ENCODE measurements at places on chromosomes 7 and 10. TPM values are rescaled to one million over a fixed set of nuclear protein-coding genes. Genes with fewer than 3 reads are reported as not detected.

Gene CLDN3
- 122 TPM for total RNA-seq

Gene PRKCQ
- 0.73 TPM for total RNA-seq

Gene HNRNPA2B1
- total RNA-seq: 924 TPM

Gene ZNF804B
- not detected for total RNA-seq

Gene MAGI2
- total RNA-seq: 0.64 TPM

DNA sequence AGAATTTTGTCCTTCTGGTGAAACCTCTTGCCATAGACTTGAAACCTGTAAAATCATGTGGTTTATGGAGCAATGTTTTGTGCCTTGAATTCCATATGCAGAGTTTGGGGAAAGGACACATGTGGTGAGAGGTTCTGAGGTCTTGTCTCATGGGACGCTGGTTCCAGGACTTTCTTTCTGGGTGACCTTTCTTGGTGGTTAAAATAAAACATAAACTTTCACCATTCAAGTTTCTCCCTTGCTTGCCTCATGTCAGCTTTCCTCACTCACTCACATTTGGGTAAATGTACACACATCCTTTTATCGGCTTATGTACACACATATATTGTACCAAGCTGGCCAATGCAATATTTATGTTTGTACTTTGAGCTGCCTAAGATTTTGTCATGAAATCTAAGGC, 144.9 kb upstream of the CELF2 start:
- no peak for DNase-seq
- H3K4me1 ChIP-seq: no peaks in the 10 kb centered on the region
- no peak overlapping the region for H3K4me3 ChIP-seq
- H3K27ac ChIP-seq: no peak overlapping the region

GRCh38 chr10:103125323-103126267, 67.5 kb downstream of the NT5C2 start:
- H3K36me3 ChIP-seq: peaks cover 6% of the 10 kb centered on the region
- no peak for DNase-seq
- H3K4me3 ChIP-seq: no peak overlapping the region
- H3K4me1 ChIP-seq: no peaks in the 10 kb centered on the region

- peaks cover 7% of the 10 kb centered on the region for H3K4me1 ChIP-seq
- no peak overlapping the region for H3K4me3 ChIP-seq
- no peak for DNase-seq
- H3K27ac ChIP-seq: no peak overlapping the region
- no peaks in the 10 kb centered on the region for H3K27me3 ChIP-seq
- H3K36me3 ChIP-seq: peaks cover 27% of the 10 kb centered on the region
Measured at GRCh38 chr7:92839901-92840300, 3.5 kb upstream of the CDK6 start.

DNA sequence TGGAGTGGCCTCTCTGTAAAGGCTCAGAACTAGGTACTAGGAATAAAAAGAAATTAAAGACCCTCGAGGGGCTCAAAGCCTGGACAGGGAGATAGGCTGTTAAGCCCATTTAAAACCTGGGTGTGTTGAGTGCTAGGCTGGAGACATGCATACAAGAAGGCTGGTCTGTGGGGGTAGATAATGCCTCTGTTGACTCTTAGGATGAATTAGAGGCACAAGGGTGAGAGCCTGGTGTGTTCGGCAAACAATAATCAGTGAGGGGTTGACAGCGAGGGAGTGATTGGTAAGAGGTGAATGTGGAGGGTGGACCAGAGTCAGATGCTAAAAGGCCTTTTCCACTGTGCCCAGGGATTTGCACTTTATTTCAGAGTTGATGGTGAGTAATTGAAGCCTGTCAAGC, 12.7 kb downstream of the GSTO2 start:
- H3K27ac ChIP-seq: no peak overlapping the region
- H3K4me3 ChIP-seq: no peak overlapping the region
- H3K4me1 ChIP-seq: peaks cover 5% of the 10 kb centered on the region
- no peak for DNase-seq
- peaks cover 9% of the 10 kb centered on the region for H3K36me3 ChIP-seq
- no peaks in the 10 kb centered on the region for H3K27me3 ChIP-seq

DNA sequence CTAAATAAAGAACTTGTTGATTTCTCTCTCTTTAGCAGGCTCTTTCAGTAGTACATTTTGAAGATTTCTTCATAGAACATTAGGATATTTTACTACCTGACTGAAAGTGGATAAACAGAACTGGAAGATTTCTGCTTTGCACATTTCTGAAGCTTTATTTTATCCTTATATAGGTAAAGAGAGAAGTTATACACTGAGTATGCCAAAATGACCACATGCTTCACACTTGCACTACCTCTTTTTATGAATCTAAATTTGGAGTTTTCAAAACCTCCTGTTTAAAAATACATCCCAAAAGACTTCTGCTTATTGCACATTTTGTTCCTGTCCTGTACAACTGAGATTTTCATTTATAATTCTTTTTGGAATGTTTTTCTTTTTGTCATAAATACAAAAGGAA, 197.4 kb upstream of the PRPS1L1 start:
- H3K27me3 ChIP-seq: no peaks in the 10 kb centered on the region
- H3K36me3 ChIP-seq: no peaks in the 10 kb centered on the region
- DNase-seq: no peak
- H3K4me3 ChIP-seq: no peak overlapping the region
- peaks cover 10% of the 10 kb centered on the region for H3K4me1 ChIP-seq

DNA sequence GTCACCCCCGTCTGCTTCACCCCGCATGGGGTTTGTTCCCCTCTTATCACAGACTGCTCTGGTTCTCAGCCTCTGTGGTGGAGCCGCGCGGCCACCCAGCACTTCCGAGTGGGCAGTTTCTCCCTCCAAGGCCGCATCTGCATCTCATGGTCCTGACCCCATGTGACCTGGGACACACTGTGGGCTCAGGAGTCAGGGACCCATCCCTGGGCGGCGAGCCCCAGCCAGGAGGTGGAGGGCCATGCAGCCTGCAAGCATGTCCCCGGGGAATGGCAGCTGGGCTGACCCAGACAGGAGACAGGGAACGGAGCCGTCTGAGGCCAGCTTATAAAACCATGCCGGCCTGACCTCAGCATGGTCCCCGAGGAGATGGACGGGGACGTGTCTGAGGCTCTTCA, 25.2 kb upstream of the TTYH3 start:
- no peaks in the 10 kb centered on the region for H3K4me1 ChIP-seq
- DNase-seq: no peak
- peaks cover 46% of the 10 kb centered on the region for H3K36me3 ChIP-seq
- H3K27ac ChIP-seq: no peak overlapping the region
- no peaks in the 10 kb centered on the region for H3K27me3 ChIP-seq

- H3K36me3 ChIP-seq: no peaks in the 10 kb centered on the region
- no peak overlapping the region for H3K4me3 ChIP-seq
- no peak for DNase-seq
- no peak overlapping the region for H3K27ac ChIP-seq
- H3K27me3 ChIP-seq: no peaks in the 10 kb centered on the region
Measured at GRCh38 chr7:47715631-47716068, 133.7 kb upstream of the TNS3 start.

- no peaks in the 10 kb centered on the region for H3K4me1 ChIP-seq
- H3K36me3 ChIP-seq: peaks cover 32% of the 10 kb centered on the region
- H3K4me3 ChIP-seq: no peak overlapping the region
- no peak overlapping the region for H3K27ac ChIP-seq
- H3K27me3 ChIP-seq: no peaks in the 10 kb centered on the region
Measured at GRCh38 chr7:157250605-157251228, 86.1 kb upstream of the DNAJB6 start.

DNA sequence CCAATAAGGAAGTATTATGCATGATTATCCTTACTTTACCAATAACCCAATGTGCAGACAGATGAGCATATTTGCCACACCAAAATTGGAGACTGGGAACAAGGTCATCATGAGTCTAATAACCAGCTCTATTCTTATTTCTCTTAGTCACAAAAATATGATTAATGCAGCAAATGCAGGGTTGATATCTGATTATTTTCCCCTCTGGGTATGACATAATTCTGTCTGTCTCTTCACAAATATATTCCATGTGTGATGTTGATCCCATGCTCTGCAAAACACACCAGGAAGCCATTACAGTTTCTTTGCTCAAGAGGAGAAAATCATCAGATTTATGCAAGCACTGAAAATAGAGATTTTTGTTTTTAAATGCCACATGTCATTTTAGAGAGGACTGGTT, 196.5 kb upstream of the DGKB start:
- H3K4me1 ChIP-seq: no peaks in the 10 kb centered on the region
- no peak overlapping the region for H3K4me3 ChIP-seq

DNA sequence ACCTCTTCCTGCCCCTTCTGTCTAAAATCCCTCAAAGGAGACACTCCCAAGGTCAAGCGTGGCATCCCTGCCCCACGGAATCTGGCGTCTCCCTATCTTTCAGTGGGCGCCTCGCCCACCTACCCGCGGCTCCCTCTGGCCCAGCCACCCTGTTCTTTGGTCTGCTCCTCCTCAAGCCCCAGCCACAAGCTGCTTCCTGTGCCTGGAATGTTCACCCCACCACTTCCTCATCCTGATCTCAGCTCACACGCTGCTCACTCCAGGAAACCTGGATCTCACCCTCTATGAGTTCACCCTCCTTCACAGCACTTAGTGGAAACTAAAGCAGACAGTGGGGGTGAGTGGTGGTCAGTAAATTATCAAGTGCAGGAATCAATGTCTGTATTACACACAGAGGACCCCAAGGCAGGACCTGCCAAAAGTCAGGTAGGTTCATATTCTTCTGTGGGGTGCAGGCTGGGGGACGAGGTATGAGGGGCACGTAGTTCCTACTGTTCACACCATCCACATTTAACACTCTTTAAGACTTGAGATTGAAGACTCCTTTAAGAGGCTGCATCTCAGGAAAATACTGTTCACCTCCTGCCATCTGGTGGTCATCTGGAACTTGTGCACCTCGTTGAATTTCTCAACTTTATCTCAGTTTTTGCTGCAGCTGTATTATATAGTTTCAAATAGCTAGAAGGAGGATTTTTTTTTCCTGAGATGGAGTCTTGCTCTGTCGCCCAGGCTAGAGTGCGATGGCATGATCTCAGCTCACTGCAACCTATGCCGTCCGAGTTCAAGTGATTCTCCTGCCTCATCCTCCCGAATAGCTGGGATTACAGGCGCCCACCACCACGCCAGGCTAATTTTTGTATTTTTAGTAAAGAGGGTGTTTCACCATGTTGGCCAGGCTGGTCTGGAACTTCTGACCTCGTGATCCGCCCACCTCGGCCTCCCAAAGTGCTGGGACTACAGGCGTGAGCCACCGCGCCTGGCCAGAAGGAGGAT, 166.6 kb downstream of the ARHGAP21 start:
- H3K27me3 ChIP-seq: no peaks in the 10 kb centered on the region
- peak; percentile 52 for DNase-seq
- H3K4me3 ChIP-seq: peak overlapping the region; percentile 5
- H3K27ac ChIP-seq: peak overlapping the region; percentile 34

GRCh38 chr7:116828281-116828680, 34.1 kb upstream of the CAPZA2 start:
- H3K27ac ChIP-seq: no peak overlapping the region
- H3K4me1 ChIP-seq: peaks cover 9% of the 10 kb centered on the region
- no peaks in the 10 kb centered on the region for H3K36me3 ChIP-seq
- no peak overlapping the region for H3K4me3 ChIP-seq

GRCh38 chr7:17289074-17289645, 9.3 kb upstream of the AHR start:
- peaks cover 45% of the 10 kb centered on the region for H3K4me1 ChIP-seq
- H3K4me3 ChIP-seq: no peak overlapping the region
- H3K27ac ChIP-seq: peak overlapping the region; percentile 43
- H3K27me3 ChIP-seq: no peaks in the 10 kb centered on the region
- no peak for DNase-seq
- H3K36me3 ChIP-seq: peaks cover 4% of the 10 kb centered on the region

- H3K4me3 ChIP-seq: no peak overlapping the region
- H3K4me1 ChIP-seq: no peaks in the 10 kb centered on the region
- H3K36me3 ChIP-seq: no peaks in the 10 kb centered on the region
- DNase-seq: no peak
- H3K27me3 ChIP-seq: peaks cover 6% of the 10 kb centered on the region
- no peak overlapping the region for H3K27ac ChIP-seq
Measured at GRCh38 chr7:78039790-78040776, 241.5 kb downstream of the PHTF2 start.

DNA sequence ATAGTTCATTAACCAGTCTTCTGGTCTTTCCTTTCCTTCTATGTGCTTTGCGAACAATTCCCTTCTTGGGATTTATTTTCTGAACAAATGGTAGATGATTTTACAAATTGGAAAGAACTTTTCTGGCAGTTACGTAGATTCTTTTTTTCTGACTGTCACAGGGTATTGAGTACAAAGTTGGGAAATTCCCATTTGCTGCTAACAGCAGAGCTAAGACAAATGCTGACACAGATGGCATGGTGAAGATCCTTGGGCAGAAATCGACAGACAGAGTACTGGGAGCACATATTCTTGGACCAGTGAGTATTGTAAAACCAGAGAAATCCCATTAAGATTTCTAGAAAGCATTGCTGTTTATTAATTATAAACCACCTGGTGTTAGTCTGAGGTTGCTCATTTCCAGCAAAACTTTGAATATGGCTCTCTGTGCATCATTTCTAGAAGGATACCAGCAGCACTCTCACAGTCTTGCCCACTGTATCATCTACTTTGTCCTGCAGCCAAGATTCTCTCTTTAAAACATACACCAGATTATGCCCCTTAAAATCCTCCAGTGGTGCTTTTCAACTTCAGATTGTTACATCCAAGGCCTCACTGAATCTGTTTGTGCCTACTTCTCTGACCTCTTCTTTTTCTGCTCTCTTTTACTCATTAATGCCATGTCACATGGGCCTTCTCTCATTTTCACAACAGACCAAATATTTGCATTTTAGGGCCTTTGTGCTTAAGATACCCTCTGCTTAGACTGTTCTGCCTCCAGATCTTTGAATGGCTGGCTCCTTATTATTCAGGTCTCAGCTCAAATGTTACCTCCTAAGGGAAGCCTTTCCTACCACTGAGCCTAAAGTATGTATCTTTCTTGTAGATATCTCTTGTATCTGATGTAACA, 27.0 kb downstream of the DLD start:
- H3K27me3 ChIP-seq: no peaks in the 10 kb centered on the region
- no peak overlapping the region for H3K27ac ChIP-seq
- peaks cover 20% of the 10 kb centered on the region for H3K36me3 ChIP-seq
- peaks cover 8% of the 10 kb centered on the region for H3K4me1 ChIP-seq

DNA sequence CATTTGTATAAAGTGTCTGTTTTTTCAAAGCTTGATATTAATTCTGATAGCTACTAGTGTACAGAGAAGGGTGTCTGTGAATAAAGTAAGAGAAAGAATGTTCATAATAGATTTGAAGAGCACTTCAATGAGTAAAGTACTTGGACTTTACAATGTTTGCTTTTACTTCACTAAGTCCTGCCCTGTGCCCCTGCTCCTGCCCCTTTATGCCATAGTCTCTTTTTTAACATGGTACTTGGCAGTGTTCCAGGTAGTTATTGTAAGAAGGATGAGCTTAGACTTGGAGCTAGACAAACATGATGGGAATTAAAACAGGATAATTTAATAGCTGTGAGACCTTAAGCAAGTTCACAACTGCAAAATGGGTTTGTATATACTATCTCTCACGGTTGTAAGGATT, 41.0 kb downstream of the ZEB1 start:
- H3K4me3 ChIP-seq: no peak overlapping the region
- H3K27me3 ChIP-seq: no peaks in the 10 kb centered on the region
- peaks cover 7% of the 10 kb centered on the region for H3K36me3 ChIP-seq
- no peak overlapping the region for H3K27ac ChIP-seq
- peaks cover 12% of the 10 kb centered on the region for H3K4me1 ChIP-seq

GRCh38 chr7:36811807-36812206, 87.5 kb upstream of the AOAH start:
- no peak for DNase-seq
- H3K27ac ChIP-seq: no peak overlapping the region
- H3K4me1 ChIP-seq: no peaks in the 10 kb centered on the region
- H3K4me3 ChIP-seq: no peak overlapping the region

GRCh38 chr10:100043344-100043743, 33.6 kb upstream of the DNMBP start:
- DNase-seq: no peak
- peaks cover 18% of the 10 kb centered on the region for H3K4me1 ChIP-seq
- no peaks in the 10 kb centered on the region for H3K27me3 ChIP-seq
- H3K27ac ChIP-seq: no peak overlapping the region
